ENCODE measurements at places on chromosomes 2 and 18.

- no peak for DNase-seq
Measured at GRCh38 chr2:185291035-185291647, 447.5 kb upstream of the FSIP2 start.

DNA sequence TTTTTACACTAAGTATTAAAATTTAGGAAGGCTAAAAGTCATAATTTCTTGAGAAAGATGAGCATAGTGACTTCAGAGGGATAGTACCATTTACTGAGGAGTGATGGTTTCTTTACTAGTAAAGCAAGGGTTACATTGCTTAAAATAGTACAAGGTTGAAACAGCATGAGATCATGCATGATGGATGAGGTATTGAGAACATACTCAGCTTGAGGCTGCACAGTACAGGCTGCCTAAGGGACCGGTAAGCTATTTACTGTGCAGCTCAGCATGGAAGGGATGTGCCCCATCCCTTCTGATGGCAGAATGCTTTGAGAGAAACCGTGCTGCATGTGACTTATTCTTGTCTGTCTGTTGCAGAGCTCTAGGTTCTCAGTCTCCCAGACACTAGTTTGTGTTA, 122.1 kb downstream of the EML6 start:
- DNase-seq: no peak

DNA sequence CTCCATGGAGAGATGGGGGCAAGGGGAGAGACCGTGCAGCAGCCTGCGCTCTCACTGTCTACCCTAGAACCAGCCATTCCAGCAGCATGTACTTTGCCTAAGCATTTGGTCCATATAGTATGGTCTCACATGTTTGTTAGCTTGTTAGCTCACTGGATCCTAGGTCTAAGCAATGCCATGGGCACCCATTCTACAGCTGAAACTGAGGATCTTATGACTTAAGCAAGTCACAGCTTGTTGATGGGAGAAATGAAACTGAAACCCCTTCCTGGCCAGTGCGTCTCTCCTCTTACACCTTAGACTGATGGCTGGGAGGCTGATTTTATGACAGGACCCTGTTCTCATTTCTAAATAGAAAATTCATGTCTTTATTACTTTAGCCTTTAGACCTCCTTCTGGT, 90.1 kb downstream of the EPAS1 start:
- no peak for DNase-seq

DNA sequence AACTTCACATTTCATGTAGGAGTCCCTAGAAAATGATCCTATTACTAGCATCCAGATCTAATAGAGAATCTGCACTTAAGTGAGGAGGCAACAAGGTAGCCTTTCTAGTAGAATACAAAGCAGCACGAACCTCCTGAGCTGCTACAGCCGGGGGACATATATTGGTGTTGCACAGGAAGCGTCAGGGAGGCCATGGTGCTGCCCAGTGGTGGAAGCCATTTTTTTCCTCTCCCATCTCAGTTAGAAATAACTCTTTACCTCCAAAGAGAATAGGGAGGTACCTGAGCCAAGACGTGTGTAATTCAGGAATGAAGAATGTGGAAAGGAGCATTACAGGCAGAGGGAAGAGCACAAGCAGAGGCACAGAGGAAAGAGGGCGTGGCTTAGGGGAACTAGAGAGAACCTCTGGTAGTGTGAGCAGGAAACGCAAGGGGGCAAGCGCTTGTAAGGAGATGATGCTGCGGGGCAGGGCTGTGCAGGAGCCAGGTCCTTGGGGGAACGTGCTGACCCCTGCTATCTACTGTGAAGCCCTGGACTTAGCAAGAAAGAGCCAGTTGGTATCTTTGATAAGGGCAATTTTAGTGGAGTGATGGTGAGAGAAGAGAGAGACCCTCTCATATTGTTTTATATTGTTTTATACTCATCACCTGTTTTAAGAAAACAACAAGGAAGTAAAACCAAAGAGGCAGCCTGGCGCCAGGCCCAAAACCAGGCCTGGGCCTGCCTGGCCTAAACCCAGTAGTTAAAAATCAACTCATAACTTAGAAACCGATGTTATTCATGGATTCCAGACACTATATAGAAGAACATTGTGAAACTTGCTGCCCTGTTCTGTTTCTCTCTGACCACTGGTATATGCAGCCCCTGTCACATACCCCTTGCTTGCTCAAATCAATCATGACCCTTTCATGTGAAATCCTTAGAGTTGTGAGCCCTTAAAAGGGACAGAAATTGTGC, 50.0 kb upstream of the TTC39C start:
- peak; percentile 25 for DNase-seq

DNA sequence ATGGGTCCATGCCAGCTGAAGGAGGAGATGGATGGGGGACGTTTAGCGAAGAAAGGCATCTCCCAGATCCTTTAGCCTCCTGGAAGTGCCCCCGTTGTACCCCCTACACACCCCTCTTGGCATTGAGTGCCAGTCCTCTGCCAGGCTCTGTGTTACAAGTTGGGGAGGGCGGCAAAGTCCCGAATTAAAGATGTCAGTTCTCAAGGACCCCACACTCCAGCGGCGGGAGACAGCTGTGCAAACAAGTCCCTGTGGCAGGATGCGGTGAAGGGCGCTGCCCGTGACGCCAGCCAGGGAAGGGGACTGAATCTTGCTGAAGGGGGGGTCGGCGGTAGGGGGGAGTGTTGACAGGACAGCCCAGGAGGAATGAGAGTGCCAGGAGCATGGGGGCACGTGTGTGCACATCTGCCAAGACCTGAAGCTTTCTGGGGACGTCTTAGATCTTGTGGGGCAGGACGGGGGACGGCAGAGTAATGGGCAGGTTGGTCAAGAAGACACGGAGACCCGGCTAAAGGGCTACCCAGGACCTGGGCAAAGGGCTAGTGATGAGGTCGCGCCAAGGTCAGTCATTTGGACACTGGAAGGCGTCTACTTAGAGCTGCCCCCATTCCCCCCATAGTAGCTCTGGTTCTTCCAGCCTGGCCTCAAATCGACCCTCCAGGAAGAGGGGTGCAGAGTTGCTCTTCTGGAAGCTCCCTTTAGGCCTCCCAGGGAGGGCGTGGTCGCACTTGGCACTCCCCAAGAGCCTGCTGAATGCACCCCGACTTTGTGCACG, 2.8 kb upstream of the CTDSP1 start:
- no peak for DNase-seq

DNA sequence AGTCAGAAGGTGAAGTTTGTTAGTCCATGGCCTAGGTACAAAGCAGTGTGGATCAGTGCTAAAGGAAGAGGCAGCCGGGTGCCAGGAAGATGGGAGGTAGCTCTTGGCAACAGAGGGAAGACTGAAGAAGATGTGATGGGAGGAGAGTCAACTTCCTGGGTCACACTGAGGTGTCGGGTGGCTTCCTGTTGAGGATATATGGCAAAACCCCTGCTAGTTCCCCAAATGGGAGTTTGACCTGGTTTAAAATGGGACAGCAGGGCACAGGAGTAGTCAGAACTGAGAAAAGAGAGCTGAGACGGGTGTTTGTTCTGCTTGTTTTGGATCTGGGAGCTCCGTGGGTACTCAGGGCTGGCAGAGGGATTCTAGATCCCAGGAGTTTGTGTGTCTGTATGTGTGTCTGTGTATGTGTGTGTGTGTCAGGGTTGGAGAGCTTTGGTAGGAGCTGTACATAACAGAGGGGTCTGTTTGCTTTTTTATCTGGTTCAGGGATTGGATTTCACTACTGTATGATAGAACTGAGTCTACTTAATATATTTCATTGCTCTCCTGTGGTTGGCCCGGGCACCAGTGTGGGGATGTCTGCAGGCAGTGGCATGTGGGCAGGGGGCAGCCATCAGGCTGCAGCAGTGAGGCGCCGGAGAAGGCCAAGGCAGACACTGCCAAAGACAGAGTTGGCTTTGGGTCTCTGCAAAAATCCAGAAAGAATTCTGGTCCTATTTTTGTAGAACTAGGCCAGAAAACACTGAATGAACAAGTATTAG, 17.1 kb downstream of the MXD1 start:
- no peak for DNase-seq

GRCh38 chr2:224843141-224843540, 127.0 kb upstream of the CCDC195 start:
- DNase-seq: no peak

- no peak for DNase-seq
Measured at GRCh38 chr2:36322108-36322507, 33.5 kb upstream of the CRIM1 start.

- no peak for DNase-seq
Measured at GRCh38 chr2:80711915-80712314, 407.4 kb upstream of the LRRTM1 start.

GRCh38 chr2:60849187-60849586, 32.2 kb upstream of the REL start:
- no peak for DNase-seq
